Spinal cord (tissue), 10 donors: ENCODE measurements at places on chromosomes 1 and 21.

DNA sequence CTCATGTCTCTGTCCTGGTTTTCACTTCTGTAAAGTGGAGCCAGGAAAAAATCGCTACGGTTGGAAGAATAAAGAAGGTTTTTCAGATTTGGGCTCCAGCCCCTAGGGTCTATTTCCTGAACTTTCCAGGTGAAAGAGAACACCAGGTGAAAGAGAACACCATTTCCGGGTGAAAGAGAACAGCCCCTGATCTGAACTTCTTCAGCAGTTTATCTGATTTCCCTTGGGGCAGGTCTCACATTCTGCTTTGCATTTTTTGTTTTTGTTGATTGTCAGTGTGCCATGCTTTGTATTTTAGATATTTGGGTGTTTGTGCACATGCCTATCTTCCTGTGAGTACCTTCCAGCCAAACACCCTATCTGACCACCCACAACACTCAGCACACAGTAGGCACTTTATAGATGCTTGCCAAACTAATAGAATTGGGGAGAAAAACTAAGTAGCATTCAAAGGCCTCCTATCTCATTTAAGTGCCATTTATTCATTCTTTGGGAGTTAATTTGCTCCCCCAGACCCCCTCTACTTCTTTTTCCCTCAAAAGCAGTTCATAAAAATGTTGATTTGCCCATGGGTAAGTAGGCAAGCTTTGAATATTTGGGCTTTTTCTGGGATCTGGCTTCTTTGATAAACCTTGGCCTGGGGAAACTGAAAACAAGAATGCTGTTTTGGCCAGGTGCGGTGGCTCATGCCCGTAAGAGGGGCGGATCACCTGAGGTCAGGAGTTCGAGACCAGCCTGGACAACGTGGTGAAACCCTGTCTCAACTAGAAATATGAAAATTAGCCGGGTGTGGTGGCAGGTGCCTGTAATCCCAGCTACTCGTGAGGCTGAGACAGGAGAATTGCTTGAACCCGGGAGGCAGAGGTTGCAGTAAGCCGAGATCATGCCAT is 2.2 kb downstream of the NAV1 start:
- DNase-seq, result no peak

- no peak for DNase-seq
Observed at GRCh38 chr1:42210421-42211133, 46.0 kb upstream of the GUCA2A start.

- DNase-seq, result no peak
Observed at GRCh38 chr1:228105996-228106799, 2.9 kb downstream of the MRPL55 start.

DNA sequence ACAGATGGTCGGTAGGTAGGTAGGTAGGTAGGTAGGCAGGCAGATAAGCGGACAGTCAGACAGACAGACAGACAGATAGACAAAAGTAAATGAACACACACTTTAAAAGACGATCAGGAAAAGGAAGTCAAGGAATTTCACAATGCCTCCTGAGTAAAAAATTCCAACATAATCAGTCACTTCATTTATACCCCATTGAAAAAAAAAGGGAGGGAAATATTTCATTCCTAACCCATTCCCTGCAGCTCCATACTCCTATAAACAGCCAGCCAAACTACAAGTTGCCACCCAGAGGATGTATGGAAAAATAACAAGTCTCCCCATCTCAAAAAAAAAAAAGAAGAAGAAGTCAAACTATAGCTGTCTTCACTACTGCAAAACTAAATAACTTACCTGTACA is 43.4 kb downstream of the ZZZ3 start:
- no peak for DNase-seq

DNA sequence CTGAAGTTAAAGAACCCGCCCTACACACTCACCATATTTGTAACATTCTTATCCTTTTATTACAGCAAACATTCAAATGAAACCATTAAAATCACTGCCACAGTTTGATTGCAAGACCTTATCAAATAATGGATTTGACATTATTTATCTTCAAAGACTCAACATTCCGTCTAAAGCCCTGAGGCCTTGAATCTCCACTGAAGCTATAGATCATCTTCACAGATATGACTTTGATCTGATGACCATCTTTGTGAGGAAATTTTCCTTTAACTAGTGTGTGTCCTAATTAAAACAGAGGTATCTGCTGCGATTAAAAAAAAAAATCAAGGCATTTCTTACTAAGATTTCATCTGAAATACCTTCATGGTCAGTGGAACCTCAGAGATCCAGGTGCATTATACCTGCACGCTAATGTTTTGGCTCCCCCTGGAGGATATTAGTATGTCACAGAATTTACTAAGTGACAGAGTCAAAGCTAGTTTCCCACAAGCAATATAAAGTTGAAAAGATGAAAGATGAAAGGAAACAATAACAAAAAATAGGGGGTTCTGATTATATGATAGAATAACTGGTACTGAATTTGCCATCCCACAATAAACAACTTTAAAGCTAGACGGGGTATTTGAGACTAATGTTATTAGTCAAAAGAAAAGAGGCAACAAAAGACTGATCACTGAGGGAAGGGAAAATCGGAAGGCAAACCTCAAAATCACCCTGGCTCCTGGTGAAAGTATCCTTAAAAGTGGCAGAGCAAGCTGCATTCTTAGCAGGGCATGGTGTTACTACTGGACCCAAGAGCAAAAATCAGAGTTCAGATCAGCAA is 923.4 kb downstream of the NCAM2 start:
- no peak for DNase-seq

- DNase-seq, result peak; percentile 55
Observed at GRCh38 chr1:14598498-14599182, at the start of gene KAZN. KAZN (plus strand) TSS chr1:14598685.

- DNase-seq, result no peak
Observed at GRCh38 chr1:19325368-19325957, 13.3 kb downstream of the SLC66A1 start.

DNA sequence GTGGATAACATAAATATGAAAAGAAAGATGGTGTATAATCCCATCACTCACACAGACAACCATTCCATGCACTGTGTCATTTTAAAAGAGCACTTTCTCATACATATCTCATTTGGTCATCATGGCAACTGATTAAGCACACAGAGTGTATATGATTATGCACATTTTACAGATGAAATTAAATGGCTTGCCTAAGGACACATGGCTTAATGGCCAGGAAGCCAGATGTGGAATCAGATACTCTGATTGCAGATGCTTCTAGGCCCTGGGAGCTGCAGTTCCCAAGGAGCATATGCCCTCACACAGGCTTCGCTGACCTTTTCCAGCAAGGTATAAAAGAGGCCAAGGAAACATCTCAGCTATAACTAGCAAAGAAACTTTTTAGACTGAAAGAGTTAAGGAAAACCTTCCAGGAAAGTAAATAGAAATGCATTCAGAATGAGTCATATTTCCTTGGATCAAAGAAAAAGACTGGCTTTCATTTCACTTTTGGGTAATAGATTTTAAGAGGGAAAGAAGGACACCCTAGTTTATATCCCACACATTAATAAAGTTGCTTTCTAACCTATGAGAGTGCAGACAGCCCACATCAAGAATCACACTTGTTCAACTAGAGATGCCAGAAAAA is 19.6 kb upstream of the FAM89A start:
- no peak for DNase-seq

- DNase-seq, result no peak
Observed at GRCh38 chr1:866095-866494, 57.6 kb upstream of the SAMD11 start.

- DNase-seq, result no peak
Observed at GRCh38 chr1:203112475-203112874, 15.1 kb upstream of the ADORA1 start.

DNA sequence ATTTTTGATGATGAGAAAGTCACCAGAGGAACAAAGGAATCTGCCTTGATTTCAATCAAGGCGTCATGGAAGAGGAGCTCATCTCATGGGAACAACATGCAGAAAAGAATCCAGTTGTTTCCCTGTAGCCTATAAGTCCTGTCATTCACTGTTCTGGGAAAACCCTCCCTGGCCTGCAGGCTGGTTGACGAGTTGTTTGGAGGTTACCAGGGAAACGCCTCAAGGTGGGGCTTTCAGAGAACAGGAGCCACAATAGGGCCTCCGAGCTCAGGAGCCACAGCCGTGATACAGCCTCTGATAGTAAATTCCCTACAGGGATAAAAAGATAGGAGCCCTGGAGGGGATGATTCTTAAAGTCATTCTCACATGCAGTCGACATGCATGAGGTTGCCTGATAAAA is 135.2 kb downstream of the PSMG1 start:
- DNase-seq, result no peak
